ENCODE measurements at places on chromosomes 12 and 14.

- DNase-seq, result no peak
Observed at GRCh38 chr12:97452230-97452629, 10.4 kb upstream of the RMST start.

DNA sequence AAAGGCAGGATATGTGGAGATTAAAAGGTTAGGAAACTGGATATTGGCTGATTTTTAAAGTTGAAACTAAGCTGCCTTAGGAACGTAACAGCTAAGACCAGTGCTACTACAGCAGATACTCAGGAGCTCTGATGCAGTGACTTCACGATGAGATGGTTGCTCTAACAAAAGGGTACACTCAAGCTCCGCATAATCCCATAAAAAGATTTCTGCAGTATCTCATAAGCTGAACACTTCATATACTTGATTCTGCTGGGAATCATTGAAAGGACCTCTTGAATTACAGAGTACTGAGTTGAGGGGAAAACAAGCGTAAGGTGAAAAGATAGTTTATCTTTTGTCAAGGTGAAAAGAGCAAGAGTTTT, 3.7 kb downstream of the RNF10 start:
- no peak for DNase-seq

DNA sequence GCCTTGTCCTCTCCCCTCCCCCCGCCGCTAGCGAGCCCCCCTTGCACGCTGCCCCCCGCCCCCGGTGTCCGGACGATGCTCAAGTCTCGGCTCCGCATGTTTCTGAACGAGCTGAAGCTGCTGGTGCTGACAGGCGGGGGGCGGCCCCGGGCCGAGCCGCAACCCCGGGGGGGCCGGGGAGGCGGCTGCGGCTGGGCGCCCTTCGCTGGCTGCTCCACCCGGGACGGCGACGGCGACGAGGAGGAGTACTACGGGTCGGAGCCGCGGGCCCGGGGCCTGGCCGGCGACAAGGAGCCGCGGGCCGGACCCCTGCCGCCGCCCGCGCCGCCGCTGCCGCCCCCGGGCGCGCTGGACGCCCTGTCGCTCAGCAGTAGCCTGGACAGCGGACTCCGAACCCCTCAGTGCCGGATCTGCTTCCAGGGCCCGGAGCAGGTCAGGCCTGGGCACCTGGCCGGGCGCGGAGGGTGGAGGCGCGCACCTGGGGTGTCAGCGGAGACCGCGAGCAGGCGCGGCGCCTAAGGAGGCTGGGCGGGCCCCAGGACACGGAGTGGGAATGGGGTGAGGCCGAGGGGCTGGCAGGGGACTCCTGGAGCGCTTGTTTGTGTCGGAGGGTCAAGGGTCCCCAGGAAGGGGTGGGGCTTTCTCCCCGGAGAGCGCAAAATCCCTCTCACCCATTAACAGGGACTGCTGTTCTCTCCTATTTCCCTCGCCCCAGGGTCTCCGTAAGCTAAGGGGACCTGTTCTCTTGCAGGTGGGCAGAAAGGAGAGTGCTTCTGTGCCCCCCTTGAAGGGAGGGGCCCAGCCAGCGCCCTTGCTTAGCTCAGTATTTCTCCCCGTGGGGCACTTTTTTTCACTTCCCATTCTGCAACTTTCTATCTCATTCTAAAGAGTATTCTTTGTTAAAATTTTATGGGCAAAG, 810 bp downstream of the MARCHF9 start:
- DNase-seq, result no peak

- DNase-seq, result no peak
Observed at GRCh38 chr12:78176643-78177042, 345.9 kb downstream of the NAV3 start.

DNA sequence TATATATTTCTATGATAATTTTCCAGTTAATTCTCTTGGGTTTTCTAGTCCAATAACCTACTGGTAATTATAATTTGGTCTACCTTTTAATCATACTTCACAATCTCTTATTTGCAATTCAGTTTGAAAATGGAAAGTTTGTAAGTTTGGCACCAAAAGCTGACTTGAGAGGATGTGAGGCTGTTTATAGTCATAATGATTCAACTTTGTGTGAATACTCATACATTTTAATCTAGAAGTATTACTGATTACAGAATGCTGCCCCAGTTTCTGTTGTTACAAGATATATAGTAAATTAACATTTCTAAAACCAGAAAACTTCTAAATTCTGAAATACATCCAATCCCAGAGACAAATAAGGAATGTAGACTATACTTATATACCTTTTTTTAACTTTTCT, 158.2 kb downstream of the SLC38A4 start:
- DNase-seq, result no peak

- DNase-seq, result peak; percentile 52
Observed at GRCh38 chr12:19912991-19913390, 455.3 kb upstream of the PDE3A start.

DNA sequence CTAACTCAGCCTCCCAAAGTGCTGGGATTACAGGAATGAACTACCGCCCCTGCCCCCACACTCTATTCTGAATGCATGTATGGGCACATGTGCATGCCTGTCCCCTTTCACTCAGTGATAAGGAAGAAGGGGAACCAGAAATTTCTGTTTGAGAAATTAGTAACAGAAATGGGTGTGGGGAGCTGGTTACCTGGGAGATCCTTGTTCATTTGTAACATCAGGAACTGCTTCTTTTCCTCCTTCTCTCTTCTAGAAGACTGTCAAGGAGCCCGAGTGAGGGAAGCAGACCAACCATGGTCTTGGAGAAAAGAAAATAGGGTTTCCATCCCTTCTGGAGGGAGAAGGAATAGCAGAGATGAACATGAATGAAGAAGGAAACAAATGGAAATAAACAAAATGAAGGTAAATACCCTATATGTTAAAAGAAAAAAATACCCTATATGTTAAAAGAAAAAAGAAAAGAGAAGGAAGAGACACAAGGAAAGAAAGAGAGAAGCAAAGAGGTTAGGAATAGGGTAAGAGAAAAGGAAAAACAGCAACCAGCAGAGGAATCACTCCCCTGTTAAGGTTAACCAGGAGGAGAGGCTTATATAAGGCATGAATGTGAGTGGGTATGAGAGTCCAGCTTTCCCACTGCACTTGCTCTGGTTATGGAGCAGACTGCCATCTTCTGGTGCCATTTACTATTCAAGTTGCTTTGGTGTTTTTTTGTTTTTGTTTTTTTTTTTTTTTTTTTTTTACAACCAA, 3.3 kb downstream of the PPP1R3E start:
- peak; percentile 87 for DNase-seq

DNA sequence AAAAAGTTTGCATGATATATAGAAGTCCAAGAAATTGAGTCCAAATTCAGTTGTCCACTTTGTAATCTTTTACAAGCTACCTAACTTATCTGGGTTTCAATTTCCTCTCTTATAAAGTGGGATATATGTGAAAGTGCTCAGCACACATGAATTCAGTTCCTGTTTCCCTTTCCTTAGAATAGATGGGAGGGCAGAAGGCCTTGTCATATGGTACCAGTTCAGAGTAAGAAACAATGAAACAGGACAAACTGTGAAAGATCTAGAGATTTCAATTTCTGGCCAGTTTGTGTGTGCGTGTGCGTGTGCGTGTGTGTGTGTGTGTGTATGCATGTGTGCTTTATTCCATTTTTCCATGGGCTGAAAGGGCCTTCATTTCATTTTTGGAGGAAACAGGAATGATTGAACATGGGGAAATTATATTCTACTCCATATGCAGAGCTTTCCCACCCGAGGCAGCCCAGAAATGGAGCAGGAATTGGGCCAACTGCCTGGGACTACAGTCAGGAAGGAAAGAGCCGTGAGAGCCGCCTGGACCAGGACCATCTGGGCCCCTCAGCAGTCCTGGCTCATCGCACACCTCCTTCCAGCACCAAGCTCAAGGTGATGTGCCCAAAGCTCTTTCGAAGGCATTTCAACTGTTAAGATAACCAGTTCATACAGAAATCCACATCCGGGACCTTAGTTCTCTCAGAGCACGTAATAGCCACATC, 183.2 kb downstream of the EPS8 start:
- DNase-seq, result no peak

DNA sequence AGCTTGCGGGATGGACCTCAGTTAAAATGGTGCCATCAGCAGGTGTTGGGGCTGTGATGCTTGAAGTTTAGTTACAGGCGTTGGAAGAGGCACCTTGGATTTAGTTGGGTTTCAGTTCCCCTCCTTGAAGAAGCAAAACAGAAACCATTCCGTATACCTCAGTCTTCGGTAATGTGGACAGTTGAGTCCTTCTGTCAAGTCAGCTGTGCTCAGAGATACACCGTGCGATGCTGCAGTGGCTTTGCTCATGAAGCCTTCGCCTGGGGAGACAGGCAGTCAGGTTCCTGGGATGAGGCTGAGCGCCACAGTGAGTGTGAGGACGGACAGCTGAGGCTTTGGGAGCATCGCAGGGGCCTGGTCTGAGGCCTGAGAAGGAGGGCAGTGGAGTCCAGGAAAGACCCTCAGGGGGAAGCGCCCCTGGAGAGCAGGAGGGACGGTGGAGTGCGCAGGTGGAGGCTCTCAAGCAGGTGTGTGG, 7.4 kb downstream of the RAN start:
- no peak for DNase-seq

- no peak for DNase-seq
Observed at GRCh38 chr12:42846782-42847181, 257.2 kb upstream of the PRICKLE1 start.

DNA sequence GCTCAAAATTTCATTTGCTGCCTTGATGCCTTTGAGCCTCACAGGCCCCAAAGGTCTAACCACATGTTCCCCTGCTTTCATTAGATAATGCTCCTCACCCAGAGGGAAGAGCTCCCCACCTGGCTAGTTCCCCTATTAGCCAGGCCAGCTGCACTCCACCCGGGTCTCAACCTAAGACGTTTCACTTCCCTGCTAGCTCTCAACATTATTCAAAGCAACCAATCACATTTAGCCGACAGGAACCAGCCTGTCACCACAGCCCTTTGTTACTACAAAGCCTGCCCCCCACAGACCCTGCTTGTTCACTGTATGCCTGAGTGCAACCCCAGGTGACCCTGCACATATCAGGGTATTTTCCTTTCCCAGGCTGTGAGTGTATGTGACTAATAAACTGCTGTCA, 78.6 kb downstream of the SLC15A5 start:
- DNase-seq, result no peak

- DNase-seq, result peak; percentile 84
Observed at GRCh38 chr14:54440873-54441868, at the start of gene CNIH1. Gene CNIH1, minus strand, starts transcription at chr14:54441374. Its CDS starts 47 bp downstream, at chr14:54441327.

DNA sequence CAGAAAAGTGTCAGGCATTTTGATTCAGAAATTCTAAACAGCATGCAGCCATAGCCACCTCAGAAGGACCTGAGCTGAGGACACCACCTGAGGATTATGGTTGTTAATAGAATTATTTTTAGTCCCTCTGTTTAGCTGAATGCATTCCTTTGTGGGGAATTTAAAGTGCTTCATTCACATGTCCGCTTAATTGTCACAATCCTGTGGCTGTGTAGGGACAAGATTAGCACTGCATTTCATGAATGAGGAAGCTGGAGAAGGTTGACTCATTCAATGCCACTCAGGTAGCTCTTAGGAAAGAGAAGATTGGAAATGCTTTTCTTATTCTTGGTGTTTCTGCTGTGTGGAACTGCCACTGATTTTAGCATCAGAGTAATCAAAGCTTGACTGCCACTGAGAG, 42.0 kb upstream of the KRR1 start:
- DNase-seq, result no peak
